Left lung (tissue), 14 donors: ENCODE measurements at places on chromosomes 13 and 19. TPM values are rescaled to one million over a fixed set of nuclear protein-coding genes. Genes with fewer than 3 reads are reported as not detected.

GRCh38 chr13:98974053-98974452, 3.8 kb downstream of the DOCK9 start:
- DNase-seq: no peak

DNA sequence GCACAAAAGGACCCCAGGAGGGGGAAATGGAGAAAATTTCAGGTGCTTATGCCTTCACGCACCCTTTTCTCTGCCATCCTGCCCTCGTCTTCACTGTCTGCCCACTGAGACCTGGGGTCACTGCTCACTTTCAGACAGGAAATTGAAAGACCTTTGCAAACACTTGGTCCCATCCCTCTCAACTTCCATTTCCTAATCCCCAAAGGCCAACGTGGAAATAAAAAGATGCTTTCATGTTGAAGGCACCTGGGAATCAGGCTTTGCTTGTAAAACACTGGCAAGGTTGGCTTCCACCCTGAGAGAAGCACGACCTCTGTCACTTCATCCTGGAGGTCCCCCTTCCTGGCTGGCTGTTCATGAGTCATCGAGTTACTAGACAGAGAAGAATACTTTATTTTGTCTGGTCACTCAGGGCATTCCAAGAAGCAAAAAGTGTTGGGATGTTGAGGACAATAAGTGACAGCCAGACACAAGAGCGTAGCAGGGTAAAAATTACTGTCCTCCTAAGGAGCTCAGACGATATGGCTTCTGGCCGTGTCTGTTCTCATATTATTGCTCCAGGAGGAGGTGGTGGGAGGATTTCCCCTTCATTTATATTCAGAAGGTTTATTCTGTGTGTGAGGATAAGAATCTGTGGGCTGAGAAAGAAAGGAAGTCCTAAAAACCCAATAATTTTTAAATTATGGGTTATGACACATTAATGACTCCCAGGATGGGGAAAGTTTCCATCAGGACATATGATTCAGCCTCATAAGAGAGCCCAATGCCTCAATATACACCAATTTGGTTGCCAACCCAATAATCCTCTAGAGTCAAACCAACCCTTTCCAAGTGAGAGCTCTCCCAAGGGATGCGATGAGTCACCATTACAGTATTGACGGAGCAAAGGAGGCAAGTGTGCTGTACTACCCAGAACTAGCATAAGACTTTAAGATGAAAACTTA, 409.0 kb downstream of the COG6 start:
- DNase-seq: no peak

- no peak for DNase-seq
Measured at GRCh38 chr13:110689041-110689440, 16.9 kb downstream of the CARS2 start.

DNA sequence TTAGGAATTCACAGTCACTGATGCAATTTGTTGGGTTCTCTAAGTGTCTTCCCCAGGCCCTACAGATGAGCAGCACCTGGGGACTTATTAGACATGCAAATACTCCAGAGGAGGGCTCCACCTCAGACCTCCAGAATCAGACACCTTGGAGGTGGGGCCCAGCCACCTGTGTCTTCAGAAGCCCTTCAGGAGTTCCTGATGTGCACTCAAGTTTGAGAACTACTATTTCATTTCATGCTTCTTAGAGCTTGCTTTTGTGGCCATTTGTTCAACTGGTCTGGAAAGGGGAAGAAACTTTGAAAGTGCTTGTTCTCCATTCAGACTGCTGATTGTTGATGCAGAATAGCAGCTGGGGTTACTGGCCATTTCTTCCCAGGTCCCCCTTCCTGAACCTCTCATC, 472.0 kb downstream of the COG6 start:
- no peak for DNase-seq

- DNase-seq: no peak
Measured at GRCh38 chr13:42420304-42420703, 148.4 kb downstream of the AKAP11 start.

DNA sequence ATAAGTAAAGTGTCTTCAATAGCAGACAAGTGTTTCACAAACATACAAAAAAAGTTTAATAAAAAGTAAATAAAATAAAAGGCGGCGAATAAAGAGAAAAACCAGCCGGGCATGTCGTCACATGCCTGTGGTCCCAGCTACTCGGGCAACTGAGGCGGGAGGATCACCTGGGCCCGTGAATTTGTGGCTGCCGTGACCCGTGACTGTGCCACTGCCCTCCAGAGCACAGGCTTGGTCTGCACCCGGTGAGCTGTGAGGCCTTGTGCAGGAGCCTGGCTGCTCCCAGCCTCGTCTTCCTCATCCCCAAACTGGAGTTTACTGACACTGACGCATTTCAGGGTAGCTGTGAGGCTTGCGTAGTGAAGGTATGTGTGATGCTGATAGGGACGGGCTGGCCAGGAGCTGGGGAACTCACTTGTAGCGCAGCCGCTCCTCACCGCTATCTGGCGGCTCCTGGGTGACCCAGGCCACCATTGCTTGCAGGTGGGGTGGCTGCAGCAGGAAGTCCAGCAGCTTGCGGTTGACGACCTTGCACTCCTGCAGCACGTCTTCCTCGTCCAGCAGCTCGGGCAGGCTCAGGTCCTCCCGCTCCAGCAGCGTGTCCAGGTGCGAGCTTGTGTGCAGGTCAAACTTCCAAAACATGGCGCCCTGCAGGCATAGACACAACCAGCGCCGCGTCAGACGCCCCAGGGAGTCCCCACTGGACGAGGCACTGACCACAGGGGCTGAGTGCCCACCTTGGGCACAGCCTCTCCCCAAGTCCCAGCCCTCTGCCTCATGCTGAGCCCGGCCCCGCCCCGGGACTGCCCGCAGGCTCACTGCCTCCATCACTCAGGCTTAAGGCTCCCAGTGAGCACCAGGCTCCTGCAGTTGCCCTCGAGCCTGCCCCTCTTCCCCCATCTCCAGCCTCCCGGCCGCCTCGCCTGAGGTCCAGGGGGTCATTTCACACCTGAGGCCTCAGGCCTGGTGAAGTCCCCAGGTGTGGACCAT, 12.1 kb downstream of the PPP6R1 start:
- DNase-seq: no peak

DNA sequence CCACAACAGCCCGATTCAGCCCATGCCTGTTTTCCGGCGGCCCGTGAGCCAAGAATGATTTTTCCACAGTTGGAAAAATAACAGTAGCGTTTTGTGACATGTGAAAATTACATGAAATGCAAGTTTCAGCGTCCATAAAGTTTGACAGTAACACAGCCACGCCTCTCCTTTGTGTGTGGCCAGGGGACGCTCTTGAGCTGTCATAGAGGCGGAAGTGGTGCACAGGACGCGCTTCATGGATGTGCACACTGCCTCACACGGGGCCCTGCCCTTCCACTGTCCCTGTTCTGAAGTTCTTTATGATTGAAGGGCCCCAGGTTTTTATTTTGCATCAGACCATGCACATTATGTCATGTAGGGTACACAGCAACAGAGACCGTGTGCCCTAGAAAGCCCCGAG, 12.4 kb upstream of the ELAVL1 start:
- no peak for DNase-seq

GRCh38 chr19:39824143-39825092, 9.5 kb downstream of the DYRK1B start:
- DNase-seq: peak; percentile 84

- DNase-seq: no peak
Measured at GRCh38 chr13:48126944-48127830, 32.3 kb upstream of the MED4 start.

DNA sequence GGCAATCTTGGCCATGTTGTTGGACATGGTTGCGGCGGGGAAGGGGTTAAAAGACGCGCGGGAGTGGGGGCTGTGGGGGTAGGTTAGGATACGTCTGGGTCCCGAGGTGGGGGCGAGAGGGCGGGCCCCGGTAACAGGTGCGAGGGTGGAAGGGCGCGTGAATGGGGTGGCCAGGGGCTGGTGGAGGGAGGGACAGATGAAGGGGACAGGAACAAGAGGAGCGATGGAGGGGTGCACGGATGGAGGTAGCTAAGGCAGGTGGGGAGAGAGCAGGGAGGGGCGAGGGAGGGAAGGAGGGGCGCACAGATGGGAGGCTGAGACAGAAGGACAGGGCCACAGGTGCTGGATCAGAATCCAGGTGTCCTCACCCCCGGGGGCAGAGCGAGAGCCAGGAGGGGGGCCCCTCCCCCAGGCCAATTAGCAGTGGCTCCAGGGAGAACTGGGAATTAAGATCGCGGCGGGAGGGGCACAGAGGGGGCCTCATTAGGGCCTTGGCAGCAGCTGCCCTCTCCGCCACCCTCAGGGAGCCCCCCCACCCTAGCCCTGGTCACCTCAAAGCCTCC, 1.3 kb downstream of the GNG8 start:
- no peak for DNase-seq

DNA sequence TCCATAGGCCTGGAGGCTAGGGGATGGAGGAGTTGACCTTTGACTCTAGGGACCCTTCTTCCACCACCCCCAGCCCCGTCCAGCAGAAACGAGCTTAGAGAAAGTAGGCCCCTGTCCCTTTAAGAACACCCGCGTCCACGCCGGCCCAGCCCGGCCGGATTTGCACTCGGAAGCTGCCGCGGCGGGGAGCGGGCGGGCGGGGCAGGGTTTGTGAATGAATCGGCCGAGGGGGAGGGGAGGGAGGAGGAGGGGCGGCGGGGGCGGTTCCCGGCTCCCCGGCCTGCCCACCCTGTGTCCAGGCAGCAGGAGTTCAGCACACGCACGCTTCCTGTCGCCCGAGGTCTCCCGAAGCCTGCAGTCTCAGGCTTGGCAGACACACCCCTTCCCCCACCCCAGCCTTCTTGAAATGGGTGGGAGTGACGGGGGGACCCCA, 1.5 kb downstream of the UNC13A start:
- DNase-seq: no peak

Gene C19orf81
- polyA plus RNA-seq: not detected

Gene FBN3
- polyA plus RNA-seq: 71.5 TPM

Gene CEACAM4
- not detected for polyA plus RNA-seq

Gene NLRP5
- not detected for polyA plus RNA-seq

Gene ZNF358
- 38.1 TPM for polyA plus RNA-seq
